Kidney (tissue), 22 donors: ENCODE measurements at places on chromosomes 3 and 15.

DNA sequence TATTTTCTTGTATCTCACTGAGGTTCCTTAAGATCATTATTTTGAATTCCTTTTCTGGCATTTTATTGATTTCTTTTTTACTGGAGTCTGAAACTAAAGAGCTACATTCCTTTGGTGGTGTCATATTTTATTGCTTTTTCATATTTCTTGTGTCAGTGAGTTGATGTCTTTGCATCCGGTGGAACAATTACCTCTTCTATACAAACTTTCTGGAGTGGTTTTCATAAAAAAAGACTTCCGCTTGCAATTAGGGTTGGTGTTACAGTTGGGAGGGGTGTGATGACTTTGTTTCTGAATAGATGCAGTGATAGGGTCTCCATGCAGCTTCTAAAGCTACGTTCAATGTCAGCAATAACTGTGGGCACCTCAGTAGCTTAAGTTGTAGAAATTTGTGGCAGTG is 181.7 kb downstream of the LPP start:
- DNase-seq = no peak

GRCh38 chr3:126484148-126484547 is 8.5 kb upstream of the ZXDC start:
- no peak for DNase-seq

DNA sequence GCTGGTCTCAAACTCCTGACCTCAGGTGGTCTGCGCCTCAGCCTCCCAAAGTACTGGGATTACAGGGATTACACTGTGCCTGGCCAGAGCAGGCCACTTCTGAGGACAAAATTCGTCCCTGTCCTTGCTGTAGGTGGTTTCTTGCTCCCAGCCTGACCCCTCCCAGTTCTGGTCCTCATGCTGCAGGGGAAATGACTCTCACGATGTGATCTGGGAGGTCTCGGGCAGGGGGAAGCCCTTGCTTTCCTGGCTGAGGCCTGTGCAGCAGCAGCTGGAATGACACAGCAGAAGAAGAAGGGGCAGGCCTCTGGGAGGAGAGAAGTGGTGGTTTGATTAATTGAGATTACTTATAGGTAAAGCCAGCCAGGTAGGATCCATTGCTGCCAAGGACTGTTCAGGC is 39.3 kb downstream of the MEGF11 start:
- DNase-seq = no peak

GRCh38 chr15:89489376-89489775 is 7.0 kb downstream of the RHCG start:
- no peak for DNase-seq

DNA sequence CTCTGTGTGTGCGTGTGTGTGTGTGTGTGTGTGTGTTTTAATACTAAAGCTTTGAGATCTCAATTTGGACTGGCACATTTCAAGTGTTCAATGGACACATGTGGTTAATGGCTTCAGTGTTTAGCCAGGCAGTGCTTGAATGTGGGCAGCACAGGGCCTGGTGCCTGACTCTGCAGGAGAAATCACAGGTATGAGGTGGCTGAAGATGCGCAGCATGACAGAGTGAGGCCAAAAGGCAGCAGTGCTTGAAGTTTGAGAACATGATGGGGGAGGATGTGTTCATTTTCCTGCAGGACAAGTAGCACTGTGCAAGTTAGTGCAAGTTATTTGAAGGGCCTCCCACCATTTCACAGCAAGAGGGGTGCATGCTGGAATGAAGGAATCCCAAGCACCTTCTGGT is 620.5 kb upstream of the TBL1XR1 start:
- no peak for DNase-seq
